ENCODE measurements at places on chromosomes 6 and 20.
A peak's percentile ranks its signal among the peaks of the same experiment; 100 is the strongest.

- DNase-seq = no peak
Measured at GRCh38 chr6:85795945-85796344, 153.3 kb upstream of the SYNCRIP start.

DNA sequence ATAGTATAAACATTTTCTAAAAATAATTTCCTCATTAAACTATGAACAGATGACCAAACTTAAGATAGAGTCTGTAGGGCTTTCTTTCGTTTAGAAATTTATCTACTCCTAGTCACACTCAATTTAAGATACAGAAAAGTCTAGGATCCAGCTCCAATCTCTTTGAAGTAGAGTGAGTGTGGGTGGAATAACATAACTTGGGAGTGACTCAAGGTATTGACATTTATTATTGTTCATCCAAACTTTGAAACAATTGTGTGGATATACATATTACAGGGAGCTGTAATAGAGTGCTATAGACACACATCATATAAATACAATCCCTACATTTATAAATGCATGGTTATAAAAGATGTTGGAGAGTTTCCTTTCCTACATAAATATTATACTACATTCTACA is 715.2 kb upstream of the MANEA start:
- DNase-seq = no peak

- no peak for DNase-seq
Measured at GRCh38 chr20:13715171-13715570, 69.5 kb downstream of the ESF1 start.

DNA sequence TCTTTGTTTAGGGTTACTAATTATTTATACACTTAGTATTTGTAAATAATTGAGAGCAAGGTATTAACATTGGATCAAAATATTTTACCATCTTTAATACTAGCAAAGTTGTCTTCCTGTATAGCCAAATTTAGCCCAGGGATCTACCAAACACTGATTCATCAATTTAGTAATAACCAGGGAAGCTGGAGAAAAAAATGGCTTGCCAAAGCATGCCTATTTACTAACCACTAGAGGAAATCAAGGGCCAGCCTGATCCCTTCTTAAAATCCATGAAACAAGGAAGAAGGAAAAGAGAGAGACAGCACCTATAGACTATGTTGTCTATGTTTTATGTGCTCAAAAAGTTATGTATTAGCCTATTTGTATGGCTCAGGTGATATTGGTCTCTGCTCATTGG is 450.3 kb upstream of the GJE1 start:
- DNase-seq = no peak

DNA sequence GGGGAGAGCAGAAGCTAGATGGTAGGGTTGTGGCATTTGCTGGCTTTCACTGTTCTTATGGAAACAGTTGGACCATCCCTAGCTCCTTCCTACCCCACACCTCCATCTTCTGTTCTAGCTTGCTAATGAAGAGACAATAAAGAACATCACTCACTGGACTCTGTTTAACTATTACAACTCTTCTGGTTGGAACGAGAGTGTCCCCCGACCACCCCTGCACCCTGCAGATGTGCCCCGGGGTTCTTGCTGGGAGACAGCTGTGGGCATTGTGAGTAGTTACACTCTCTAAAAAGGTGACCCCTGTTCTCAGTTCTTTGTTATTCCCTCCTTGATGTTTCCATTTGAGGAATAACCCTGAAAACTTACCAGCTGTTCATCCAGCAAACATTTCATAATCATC is 40.4 kb upstream of the NOP56 start:
- DNase-seq = no peak

- peak; percentile 25 for DNase-seq
Measured at GRCh38 chr20:57809661-57810172, 99.9 kb upstream of the PMEPA1 start.

GRCh38 chr20:50983321-50983720 is 24.7 kb downstream of the MOCS3 start:
- no peak for DNase-seq

DNA sequence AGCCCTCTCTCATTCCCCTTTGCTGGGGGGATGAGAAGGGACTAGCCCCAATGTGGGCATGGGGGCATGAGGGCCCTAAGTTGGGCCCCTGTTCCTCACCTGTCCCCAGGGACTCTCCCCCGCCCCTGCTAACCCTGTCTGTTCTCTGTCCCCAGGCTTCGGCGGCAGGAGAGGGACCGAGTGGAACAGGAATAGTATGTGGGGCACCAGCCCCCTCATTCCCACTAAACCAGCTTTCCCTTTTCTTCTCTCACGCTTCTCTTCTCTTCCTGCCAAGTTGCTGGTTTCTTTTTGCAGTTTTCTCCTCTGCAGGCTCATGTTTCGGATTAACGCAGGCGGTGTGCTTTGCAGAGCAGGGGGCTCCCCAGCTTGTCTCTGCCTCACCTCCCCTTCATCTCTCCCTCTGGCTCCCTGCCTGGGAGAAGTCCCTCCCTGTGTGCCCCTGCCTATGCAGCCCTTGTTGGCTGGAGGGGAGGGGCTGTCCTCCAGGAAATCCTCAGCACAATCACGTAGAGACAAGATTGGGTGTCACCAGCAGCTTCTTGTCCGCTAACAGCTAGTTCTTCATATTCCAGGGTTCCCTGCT is 7.9 kb downstream of the TMEM63B start:
- no peak for DNase-seq

GRCh38 chr6:17470938-17471327 is 77.5 kb downstream of the CAP2 start:
- peak; percentile 93 for DNase-seq

DNA sequence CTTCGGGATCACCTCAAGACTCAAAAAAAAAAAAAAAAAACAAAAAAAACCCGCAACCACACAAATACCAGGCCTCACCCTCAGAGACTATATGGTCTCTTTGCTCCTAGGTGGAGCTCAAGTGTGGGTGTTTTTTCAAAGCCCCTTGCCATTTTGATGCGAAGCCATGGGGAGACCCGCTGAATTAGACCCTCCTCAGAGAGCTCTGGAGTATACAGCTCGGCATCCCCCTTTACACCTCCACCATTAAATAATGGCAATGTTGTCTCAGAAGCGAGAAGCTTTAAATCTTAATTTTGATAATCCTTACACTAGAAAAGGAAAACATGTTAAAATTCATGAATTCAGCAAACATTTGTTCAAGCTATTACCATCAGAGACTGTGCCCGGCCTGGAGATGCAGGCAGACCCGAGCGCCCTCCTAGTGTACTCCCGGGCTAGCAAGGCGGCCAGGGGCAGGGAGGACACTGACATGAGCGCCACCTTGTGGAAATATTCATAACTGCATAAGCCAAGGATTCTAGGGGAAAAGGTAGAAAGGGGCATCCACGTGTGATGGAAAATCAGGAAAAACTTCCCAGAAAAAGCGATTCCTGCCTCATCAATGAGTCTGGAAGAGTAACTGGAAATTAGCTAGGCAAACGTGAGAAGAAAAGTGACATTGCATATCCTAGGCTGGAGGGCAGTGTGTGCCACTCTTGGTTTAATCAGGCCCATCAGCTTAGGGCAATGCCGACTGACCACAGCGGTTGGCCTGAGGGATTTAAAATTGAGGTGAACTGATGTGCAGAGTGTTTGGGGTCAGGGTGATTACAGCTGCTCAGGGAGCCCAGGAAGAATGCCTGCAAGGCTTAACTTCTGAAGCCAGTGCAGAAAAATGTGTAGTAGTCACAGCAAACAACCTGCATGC is 72.5 kb downstream of the B3GAT2 start:
- peak; percentile 68 for DNase-seq

GRCh38 chr6:100796049-100796823 is 84.9 kb downstream of the ASCC3 start:
- no peak for DNase-seq

DNA sequence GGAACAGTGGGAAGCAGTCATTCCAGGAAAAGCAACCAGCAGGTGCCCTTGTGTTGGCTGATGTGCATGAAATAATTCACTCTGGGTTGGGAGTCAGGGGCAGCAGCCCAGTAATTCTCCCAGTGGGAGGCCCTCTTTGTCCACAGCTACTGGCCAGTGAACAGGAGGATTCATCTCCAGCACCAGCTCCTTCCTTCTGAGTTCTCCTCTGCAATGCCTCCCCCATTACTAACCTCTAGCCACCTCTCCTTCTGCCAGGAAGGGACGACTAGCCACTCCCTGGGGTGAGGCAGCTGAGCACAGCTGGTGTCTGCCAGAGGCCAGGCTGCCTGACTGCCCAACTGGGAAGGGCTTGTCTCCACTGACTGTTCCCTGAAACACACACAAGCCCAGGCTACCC is 12.5 kb upstream of the R3HDML start:
- no peak for DNase-seq

DNA sequence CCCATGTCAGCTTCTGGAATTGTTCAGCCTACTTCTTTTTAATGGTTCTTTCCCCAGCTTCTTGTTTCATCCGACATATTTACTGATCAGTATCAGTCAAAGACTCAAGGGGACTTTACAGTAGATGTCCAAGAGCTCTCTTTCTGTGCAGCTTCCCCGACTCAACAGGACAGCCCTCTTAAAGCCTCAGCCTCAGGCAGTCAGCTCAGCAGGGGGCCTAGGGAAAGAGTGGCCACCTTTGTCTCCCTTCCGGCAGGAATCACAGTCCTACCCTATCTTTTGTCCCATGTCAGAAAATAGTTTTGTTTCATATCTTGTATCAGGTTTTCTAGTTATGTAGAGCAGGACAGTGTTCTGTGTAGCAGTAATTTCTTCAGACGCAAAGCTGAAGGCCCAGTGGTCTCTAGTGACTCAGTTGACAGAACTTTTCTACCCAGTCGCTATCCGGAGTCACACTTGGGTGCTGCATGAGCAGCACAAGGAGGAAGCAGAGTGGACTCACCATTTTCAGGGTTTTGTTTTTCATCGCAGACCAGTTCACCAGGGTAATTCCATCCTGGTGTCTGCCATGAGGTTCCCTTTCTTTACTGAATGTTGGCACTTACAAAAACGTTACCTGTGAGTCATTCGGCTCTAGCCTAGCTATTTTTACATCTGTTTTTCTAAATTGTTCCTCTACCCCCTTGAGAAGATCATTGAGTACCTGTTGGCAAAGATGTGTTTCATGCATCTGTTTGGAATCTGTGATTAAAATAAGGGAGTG is 47.7 kb downstream of the SPATA2 start:
- no peak for DNase-seq

DNA sequence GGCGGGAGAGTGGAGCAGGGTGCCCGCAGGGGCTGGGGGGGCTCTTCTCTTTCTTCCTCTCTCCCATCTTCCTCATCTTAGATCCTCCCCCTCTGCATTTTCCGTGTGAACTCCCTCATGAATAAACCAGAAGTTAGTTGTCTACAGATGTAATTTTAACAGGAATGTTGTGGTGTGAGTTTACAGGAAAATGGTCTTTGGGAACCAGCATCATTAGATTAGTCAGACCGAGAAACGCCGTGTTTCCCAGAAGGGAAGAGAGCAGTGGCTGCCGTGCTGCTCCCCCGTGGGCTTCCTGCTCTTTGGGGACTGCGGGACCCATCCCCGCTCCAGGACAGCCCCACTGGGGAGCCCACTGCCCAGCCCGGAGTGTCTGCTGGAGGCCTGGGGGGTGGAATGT is 3.4 kb downstream of the MYT1 start:
- no peak for DNase-seq

- DNase-seq = peak; percentile 79
Measured at GRCh38 chr20:44738813-44739477, 6.7 kb upstream of the KCNK15 start.

GRCh38 chr6:35048031-35048613 is 93.0 kb downstream of the TCP11 start:
- peak; percentile 27 for DNase-seq

- no peak for DNase-seq
Measured at GRCh38 chr6:46555129-46555528, 63.9 kb upstream of the RCAN2 start.

GRCh38 chr6:137952247-137952646 is 85.2 kb downstream of the TNFAIP3 start:
- DNase-seq = no peak

DNA sequence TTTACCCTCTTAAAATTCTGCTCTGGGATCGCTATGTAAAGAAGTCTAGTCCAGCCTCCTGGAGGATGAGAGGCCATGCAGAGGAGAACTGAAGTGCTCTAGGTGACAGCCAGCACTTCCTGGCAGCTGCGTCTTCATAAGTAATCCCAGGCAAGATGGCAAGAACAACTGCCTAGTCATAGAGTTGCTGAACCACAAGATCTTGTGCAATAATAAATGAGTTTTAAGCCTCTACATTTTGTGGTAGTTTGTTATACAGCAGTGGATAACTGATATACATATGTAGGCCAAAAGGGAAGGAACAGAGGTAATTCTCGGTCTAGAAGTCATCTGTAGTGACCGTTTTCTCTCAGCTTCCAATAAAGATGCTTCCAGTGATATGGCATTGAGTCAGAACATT is 103.8 kb upstream of the FLRT3 start:
- no peak for DNase-seq

GRCh38 chr6:121688974-121689373 is 253.5 kb downstream of the GJA1 start:
- no peak for DNase-seq

DNA sequence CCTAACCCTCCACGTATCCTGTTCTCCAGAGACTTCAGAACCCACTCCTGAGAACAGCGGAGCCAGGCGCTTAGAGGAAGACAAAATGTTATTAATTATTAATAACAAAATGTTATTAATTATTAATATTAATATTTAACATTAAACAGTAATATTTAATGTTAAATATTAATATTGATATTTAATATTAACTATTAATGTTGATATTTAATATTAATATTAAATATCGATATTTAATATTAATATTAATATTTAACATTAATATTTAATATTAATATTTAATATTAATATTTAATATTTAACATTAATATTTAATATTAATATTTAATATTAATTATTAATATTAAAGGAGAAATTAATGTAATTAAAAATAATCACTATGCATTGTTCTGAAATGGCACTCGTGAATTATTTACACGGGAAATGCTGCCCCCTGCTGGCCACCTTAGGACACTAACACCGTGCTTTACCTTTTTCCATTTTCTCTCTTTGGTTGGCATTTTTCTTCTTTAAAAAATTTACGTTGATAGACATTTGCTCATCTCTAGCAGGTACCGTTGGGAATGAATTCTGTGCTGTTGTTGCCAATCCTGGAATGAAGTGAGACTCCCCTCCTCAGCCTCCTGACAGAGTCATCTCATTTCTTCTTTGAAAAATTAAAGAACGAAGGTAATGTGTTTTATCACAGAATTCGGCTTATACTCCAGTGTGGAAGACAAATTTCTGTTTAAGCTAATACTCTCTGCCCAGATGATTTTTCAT is 7.5 kb upstream of the GGTLC1 start:
- DNase-seq = peak; percentile 80

DNA sequence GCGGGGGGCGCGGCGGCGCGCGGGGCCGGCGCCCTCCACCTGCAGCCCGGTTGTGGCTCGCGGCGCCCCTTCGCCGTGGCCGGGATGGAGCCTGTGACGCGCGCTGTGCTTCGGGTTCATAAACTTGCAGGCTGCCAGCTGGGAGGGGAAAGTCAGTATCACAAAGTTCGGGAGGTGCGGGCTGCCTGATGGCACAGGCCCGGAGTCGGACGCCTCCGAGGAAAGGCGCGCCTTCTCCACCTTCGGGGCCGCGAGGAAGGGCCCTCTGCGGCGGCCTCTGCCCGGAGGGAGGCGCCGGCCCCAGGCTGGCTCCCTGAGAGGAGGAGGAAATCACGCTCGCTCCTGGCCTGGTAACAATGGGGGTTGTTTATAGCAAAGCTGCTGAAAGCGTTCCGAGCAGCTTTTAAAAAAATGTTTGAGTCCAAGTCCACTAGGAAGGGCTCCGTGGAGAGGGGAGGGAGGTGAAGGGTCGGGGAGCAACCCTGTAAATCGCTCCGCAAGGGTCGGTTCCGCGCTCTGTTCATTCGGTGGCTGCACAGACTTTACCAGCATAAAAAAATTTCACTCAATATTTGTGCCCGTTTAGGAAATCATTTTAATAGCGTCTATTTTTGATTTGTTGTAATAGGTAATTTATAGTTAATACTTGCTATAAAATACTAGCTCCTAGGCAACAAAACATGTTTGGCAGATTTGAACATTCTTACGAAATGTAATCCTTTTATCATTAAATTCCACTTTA is 1.0 kb downstream of the AFDN start:
- peak; percentile 70 for DNase-seq
